ENCODE measurements at places on chromosomes 1 and 21. TPM values are rescaled to one million over a fixed set of nuclear protein-coding genes. Genes with fewer than 3 reads are reported as not detected.

DNA sequence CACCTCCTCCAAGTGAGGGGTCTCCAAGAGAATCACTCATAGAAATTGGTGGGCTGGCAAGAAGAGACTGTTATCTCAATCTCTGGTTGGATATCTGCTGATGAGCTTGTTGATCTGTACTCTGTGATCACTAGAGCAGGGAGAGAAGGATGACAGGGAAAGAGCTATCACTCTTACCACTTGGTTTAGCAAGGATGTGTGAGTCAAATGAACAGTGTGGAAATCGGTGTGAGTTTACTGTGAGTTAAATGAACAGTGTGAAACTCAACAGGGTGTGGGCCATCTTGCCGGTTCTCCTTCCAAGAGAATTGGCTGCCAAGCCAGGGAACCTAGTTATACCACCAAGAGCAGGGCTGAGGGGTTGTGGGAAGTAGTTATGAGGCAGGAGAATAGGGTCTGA lies 33.3 kb upstream of the CD1D start:
- no peak for DNase-seq

DNA sequence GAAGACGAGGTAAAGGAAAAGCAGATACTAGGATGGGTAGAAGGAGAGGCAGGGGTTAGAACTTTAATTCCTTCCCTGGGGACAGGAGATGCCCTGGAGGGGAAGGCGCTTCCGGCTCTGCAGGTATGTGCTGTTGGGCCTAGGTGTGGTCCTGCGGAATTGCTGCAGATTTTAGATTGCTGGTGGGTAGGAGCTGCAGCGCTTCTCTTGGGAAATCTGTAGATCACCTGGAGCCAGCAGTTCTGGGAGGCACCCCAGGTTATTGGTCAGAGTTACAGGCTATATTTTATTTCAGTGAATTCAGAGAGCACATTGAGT lies 1.1 kb downstream of the MGST3 start:
- DNase-seq = no peak

DNA sequence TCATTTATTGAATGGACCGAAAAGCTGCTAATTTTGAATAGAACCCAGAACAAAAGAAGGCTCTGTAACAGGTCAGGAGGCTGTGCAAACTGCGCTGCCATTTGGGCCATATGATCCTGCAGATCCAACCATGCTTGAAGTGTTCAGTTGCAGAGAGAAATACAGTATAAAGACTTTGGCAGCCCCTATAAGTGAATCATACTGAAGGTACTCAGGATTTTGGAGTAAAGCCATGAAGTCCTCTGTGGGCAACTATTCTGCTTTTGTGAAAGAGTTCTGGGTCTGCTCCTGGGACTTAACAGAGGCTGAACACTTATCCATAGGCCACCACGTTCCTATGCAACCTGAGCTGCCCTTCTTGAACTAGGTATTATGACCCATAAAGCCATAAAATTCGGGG lies 1613.6 kb upstream of the PRMT6 start:
- DNase-seq = no peak

- no peak for DNase-seq
These were observed 3.1 kb downstream of the RPS6KC1 start for GRCh38 chr1:213054142-213054541.

DNA sequence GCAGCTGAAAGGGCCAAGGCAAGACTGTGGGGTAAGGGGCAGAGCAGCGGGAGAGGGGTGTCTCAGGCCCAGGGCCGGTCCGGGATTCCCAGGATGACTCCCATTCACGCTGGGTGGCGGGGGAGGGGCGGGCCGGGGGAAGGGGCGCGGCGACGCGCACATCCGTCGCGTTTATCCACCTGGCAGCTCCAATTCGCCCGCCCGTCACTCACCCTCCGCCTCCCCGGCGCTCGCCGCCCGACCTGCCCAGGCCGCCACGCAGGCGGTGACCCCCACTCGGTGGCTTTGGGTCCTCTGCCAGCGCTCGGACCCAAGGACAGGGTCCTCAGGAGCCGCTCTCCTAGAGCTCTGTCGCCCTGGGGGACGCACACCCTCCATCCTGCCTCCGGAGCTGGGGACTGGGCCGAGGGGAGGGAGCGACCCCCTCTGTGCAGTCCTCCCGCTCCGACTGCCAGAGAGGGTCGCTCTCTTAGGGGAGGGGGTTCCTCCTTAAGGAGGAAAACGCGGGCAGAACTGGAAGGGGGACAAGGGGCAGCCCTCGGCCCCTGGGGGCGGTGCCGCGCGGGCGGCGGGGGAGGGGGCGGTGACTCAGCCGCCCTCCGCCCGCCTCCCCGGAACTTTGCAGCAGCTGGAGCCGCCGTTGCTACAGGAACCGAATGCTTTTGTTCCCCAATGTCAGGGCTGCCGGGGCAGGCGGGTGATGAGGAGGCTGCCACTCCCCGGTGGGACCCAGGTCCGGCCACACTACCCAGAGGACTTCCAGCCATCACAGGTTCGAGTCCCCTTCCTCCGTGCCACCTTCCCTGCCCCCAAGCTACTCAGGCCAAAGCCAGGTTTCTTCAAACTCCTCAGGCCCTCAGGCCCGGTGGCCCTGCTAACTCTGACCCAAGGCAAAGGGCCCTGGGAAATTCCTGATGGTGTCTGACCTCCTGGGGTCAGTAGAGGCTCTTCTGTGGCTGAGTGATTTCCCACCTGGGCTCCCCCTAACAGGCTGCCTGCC lies 3.4 kb downstream of the ADGRB2 start:
- DNase-seq = peak; percentile 89

DNA sequence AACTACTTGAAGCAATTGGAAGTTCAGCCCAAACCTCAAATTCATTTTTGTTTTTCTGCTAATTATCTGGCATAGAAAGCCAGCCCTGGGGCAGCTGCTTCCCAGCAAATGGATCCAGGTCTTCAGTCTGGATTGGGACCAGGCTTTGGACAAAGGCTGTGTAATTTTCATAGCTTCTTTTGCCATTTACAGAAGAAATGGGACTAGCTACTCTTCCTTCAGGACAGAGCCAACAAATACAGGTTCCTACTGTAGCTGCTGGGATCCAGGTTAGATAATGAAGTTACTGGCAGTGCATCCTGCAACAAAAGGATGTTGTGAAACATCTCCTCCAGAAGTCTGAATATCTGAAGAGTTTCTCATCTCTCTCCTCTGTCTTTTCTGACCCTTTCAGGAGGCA lies 171.5 kb upstream of the CAMK1G start:
- DNase-seq = no peak

- DNase-seq = no peak
These were observed 39.9 kb upstream of the SLC19A1 start for GRCh38 chr21:45582128-45582527.

GRCh38 chr21:46597896-46598343 lies 7.0 kb downstream of the S100B start:
- no peak for DNase-seq

GRCh38 chr21:45799765-45800338 lies 156.3 kb downstream of the PCBP3 start:
- no peak for DNase-seq

DNA sequence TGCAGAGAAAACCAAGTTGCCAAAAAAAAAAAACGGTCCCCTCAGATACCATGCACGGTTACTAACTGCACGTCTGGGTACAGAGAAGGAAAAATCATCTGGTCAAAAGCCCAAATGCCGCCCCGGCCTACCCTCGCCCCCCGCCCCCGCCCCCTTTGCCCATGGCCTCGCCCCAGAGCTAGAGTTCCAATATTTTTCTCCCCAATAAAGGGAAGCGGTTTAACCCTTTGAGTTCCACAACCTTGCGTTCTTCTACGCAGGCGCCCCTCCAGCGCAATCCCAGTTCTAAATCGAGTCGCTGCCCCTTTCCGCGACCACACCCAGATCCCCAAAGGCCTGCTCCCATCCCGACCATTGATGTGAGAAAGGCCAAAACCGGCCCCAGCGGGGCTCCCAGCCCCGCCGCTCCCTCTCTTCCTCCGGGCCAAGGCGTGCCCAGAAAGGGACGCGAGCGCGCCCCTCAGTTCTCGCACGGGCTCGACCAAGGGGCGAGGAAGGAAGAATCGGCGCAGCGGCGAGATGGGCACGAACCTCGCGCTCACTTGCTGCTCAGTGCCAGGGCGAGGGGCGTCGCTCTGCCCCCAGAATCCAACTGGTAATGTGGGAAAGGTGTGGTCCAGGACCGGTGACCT lies 797 bp downstream of the WDR47 start:
- DNase-seq = no peak

- DNase-seq = no peak
These were observed 17.7 kb downstream of the S100A10 start for GRCh38 chr1:151976015-151976343.

GRCh38 chr1:157806431-157807149 lies 13.3 kb downstream of the FCRL1 start:
- no peak for DNase-seq

GRCh38 chr21:15139898-15140297 lies 75.1 kb upstream of the NRIP1 start:
- no peak for DNase-seq

GRCh38 chr1:35838693-35839245 lies 31.0 kb downstream of the AGO4 start:
- no peak for DNase-seq

- DNase-seq = no peak
These were observed 305.1 kb downstream of the LTN1 start for GRCh38 chr21:28687586-28687985.

DNA sequence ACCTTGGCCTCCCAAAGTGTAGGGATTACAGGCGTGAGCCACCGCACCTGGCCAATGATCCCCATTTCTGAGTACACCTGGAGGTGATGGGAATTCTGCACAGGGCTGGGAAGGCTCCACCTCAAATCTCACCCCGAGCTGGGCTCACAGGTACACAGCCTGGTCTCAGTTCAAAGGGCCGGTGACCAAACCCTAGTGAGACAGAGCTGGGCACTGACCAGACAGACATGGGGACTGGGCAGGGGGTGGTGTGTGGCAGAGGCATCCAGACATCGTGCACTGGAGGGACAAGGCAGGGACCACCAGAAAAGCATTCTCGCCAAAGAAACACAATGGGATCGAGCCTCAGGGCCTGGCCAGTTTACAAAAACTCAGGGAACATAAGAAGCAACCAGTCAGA lies 17.2 kb downstream of the LSS start:
- peak; percentile 54 for DNase-seq

DNA sequence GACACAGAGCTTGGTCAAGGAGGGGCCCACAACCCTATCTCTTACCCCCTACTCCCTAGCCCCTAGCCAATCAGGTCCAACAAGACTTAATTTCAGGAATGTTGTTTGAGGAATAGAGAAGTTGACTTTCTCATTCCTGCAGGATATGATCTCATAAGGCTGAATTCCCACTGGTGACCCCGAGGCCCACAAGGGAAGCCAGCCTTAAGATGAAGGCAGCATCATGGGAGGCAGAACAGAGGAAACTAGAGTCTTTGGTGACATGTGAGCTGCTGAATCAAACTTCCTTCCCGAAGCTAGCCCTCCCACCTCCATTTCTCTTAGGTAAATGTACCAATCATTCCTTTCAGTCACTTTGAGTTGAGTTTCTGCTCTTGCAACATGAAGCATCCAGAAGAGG lies 9.1 kb upstream of the PDIK1L start:
- no peak for DNase-seq

- DNase-seq = no peak
These were observed 293.7 kb downstream of the RGS7 start for GRCh38 chr1:241063276-241063675.

DNA sequence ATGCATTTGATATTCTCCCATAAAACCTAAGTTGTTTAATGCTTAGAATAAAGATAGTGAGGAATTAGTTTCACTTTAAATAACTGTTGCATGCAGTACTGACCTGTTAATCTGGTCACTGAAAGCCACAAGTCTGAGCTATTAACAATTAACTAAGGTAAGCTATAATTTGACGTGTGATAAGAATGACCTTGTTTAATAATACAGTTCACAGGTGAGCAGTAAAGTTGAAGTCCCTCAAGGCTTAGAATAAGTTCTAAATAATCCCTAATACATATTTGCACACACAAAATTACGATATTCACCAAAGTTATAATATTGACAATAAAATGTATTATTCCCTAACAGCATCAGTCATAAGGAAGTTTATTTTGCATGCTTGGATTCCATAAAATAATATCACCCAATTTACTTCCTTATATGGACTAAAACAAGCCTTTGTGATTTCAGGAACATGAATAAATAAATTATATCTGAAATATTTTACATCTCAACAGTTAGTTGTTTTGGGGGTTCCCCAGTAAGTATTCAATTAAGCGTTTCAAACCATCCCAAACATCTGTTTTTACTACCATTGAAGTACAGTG lies 70.6 kb upstream of the CHRM3 start:
- DNase-seq = no peak

NOTCH2 gene
- total RNA-seq = 45.9 TPM

PAPPA2 gene
- total RNA-seq = 0.83 TPM

TNNT2 gene
- total RNA-seq = 0.81 TPM

LIPI gene
- total RNA-seq = not detected

CFAP107 gene
- not detected for total RNA-seq

BARHL2 gene
- total RNA-seq = not detected

SLC6A9 gene
- total RNA-seq = 5.4 TPM

C1orf94 gene
- not detected for total RNA-seq
